ENCODE measurements at places on chromosomes 4 and X.

GRCh38 chr4:67103001-67103747 is 442.1 kb downstream of the CENPC start:
- no peak for DNase-seq

- DNase-seq, result no peak
These were observed 103.0 kb upstream of the KLF3 start for GRCh38 chr4:38560768-38561558.

- no peak for DNase-seq
These were observed 61.7 kb upstream of the ADGRG2 start for GRCh38 chrX:19183761-19184477.

DNA sequence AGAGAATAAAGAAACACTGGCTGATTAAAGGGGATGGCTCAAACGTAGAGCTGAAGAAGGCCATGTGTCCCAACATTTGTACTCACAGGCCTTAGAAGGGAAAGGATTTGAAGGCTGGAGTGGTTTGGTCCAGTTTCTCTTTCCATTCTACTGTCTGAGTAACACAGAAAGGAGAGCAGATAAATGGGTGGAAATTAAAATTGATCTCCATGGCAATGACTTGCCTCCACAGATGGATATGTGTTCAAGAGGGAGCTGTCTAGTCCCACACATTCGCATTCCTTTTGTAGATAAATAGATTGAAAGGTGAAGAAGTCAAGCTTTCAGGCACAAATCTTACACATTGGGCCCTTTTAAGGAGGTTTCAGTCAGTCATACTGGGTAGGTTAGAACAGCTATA is 74.6 kb downstream of the DOCK11 start:
- DNase-seq, result no peak

- no peak for DNase-seq
These were observed 246.6 kb downstream of the PARM1 start for GRCh38 chr4:75179510-75179909.

DNA sequence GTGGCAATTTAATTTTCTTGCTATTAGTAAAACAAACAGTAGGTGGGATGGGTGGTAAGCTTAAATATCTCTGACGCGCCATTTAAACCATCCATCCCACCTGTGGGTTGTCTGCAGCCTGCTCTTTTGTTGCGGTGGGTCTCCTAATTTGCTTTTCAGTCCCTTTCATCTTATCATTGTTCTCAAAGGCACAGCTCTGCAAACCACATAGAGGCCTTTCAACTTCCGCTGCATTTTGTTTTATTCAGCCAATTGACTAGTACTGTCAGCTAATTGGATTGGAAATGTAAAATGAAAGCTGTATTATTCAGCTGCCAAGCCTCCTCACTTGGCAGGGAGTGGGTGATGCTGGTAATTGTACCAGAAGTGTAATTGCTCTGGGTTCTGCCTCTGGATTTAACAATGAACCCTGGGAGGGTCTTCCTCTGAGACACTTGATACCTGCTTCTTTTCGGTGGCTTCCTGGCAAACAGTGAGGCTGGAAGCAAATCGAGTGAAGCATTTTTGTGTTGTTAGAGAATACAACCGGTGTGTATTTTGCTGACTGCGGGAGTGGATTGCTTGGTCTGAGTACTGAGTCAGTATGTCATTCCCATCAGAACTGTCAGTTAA is 165.6 kb downstream of the FRAS1 start:
- no peak for DNase-seq

DNA sequence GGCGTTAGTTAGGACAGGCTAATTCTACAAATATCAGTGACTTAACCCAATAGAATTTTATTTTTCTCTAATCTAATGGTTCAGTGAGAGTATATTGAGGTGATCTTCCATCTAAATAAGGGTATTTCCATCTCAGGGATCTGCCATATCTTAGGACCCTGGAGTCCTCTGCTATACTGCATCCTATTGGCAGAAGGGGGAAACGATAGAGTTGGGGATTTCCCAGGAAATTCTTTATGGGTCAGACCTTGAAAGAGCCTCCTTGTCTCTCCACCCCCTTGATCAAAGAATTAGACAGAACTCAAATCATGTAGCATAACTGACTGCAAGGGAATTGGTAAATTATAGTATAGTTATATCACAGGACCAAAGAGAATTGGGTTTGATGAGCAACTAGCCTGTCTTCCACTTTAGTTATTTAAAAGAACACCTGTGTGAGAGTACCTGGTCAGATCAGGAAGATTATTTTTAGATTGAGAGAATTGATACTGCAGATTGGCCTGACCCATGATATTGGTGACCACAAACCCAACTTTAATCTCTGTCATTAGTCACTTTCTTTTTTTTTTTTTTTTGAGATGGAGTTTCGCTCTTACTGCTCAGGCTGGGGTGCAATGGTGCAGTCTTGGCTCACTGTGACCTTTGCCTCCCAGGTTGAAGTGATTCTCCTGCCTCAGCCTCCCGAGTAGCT is 25.6 kb downstream of the SMARCA5 start:
- DNase-seq, result no peak

- DNase-seq, result peak; percentile 39
These were observed at the start of gene MSL3 for GRCh38 chrX:11757719-11758399. Gene MSL3, plus strand, starts transcription at chrX:11758237. Its CDS starts 27 bp downstream, at chrX:11758264.

- no peak for DNase-seq
These were observed 206.4 kb upstream of the PACRGL start for GRCh38 chr4:20493761-20494353.

- peak; percentile 25 for DNase-seq
These were observed 1.0 kb downstream of the NOA1 start for GRCh38 chr4:56976283-56976836.

DNA sequence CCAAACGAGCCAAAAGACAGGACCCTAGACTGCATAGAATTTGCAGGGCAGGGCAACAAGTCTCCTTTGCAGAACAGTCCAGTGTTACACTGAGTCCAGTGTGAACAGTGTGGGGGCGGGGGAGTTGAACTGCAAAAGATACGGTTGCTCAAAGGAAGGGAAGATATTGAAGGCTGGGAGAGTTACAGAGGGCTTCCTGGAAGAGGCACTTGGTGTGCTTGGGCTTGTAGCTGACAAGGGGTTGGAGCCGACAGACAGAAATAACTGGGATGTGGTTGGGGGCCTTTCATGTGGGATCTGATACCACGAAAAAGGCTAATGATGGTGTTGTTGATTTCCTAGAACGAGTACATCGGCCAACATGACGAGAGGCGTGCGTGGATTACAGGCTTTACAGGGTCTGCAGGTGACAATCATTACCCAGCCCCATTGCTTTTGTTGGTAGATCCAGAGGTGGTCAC is 6.1 kb downstream of the XPNPEP2 start:
- DNase-seq, result no peak

GRCh38 chrX:104376937-104377336 is 122.2 kb upstream of the ESX1 start:
- no peak for DNase-seq

GRCh38 chr4:75834095-75834771 is 68.0 kb downstream of the PPEF2 start:
- DNase-seq, result no peak

DNA sequence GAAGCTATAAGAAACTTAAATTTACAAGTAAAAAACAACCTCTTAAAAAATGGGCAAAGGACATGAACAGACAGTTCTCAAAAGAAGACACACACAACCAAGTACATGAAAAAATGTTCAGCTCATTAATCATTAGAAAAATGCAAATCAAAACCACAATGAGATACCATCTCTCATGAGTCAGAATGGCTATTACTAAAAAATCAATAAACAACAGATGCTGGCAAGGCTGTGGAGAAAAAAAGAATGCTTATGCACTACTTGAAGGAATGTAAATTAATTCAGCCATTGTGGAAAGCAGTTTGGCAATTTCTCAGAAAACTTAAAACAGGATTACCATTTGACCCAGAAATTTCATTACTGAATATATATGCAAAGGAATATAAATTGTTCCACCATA is 666.3 kb upstream of the GRIA3 start:
- DNase-seq, result no peak

GRCh38 chr4:147336252-147336651 is 144.6 kb upstream of the EDNRA start:
- DNase-seq, result no peak

GRCh38 chr4:78953769-78954666 is 14.8 kb upstream of the PAQR3 start:
- peak; percentile 43 for DNase-seq

- no peak for DNase-seq
These were observed 43.4 kb downstream of the DTHD1 start for GRCh38 chr4:36324808-36325207.

DNA sequence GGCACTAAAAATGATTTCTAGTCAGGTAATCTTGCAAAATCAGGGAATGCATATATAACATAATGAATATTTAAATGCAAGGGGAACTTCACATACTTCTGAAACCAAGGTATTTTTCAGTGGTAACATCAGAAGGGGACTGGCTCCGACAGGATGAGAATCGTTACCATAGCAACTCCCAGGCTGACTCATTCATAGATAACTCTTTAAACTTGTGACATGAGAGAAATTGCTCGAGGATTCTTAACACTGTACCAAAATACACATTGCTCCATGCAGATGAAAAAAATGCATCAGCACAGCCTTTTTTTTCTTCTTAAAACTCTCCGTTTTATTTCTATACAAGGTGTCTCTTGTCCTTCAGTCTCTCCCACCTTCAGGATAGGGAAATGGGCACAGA is 114.3 kb downstream of the GABRB1 start:
- peak; percentile 23 for DNase-seq

GRCh38 chr4:23660865-23661264 is 229.0 kb downstream of the PPARGC1A start:
- DNase-seq, result no peak

GRCh38 chr4:89657931-89658700 is 178.8 kb downstream of the SNCA start:
- no peak for DNase-seq

- no peak for DNase-seq
These were observed 142.5 kb upstream of the SMAD1 start for GRCh38 chr4:145339075-145339725.

GRCh38 chr4:109233570-109233969 is 68.9 kb downstream of the COL25A1 start:
- DNase-seq, result no peak

DNA sequence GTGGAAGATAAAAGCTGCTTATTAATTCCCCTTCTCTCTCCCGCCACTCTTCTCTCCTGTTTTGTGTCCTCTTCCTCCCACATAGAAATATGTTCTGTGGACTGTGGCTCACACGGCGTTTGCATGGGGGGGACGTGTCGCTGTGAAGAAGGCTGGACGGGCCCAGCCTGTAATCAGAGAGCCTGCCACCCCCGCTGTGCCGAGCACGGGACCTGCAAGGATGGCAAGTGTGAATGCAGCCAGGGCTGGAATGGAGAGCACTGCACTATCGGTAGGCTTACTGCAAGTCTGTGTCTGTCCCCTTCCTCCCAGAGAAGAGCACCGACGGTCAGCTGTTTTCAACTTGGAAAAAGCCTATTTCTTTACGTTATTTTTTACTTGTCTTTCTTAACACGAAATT is 229.1 kb downstream of the DCTD start:
- no peak for DNase-seq

DNA sequence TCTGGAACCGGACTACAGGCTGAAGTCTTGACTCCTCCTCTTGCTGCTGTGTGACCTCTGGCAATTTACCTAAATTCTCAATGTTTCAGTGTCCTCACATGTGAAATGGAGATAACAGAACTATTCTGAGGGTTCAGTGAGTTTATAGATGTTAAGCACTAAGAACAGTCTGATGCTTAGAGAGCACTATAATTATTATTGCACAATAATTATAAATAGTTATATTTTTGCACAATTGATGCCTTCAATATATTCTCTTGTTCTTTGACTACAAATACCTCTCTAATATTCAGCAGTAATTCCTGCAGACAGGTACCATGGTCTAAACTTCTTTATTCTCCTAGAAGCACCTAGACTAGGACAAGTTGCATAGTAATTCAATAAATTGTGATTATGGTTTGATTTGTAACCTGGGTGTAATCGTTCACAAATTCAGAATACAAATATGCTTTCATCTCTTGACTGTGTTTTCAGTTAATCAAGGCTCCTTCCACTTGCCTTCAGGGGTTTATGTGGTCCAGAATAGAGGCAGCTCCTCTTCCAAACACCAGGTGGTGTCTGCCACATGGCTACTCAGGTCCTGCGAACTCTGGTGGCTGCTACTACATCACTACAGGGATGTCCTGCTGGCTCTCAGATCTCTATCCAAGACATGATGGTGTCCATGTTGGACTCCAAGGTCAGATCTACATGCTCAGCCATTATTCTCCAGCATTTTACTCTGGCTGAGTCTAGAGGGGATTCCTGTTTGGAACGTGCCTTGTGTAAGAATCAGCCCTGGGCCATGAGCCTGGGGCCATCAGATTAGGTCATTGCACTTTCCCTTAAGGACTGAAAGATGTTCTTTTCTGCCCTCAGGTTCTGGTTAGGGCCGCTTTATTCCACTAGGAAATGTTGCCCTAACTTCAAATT is 103.4 kb downstream of the QRFPR start:
- DNase-seq, result no peak

DNA sequence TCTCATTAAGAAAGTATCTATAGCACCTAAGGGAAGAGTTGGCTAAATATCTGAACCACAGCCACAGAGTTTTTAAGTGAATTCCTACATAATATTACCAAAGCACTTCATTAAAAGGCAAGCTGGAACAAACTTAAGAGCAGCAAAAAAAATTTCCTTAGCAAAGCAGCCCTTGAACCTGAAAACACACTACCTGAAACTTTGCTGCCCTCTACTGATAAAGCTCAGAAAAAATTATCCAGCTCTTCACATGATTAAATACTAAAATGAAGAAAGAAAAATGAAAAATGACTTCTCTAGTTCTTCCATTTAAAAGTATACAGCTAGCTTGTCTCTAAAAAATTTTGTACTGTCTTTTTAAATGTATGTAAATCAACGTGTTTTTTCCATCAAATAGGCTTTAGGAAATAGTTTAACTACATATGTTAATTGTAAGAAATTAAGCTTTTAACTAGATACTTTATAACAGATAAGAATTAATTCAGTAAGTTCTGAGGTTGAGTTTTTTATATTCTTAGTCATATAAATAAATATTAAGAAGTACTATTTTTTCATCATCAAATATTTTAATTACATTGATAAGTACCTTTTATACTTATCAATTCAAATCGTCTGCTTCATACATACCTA is 156.1 kb downstream of the STPG2 start:
- no peak for DNase-seq

DNA sequence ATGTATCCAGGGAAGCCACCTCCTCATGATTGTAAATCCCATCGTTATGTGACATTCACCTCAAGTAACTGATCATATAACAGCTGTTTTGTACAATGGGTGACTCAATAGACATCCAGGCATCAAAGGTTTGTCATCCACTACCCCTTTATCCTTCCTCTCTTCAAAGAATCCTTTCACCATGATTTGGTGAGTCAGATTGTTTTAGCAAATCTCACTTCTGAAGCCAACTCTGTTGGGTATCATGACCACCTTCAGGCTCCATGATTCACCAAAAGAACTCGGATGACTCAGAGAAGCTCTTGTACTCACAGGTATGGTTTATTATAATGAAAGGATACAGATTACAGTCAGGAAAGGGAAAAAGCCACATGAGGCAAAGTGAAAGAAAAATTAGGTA is 132.1 kb downstream of the PWWP3B start:
- no peak for DNase-seq

GRCh38 chrX:154785716-154786115 is 19.6 kb downstream of the MPP1 start:
- DNase-seq, result no peak

Measured in testis (tissue), 5 donors.